ENCODE measurements at places on chromosomes 16 and 17. TPM values are rescaled to one million over a fixed set of nuclear protein-coding genes. Genes with fewer than 3 reads are reported as not detected.

The KRT20 gene
- total RNA-seq, result not detected

The SDR42E2 gene
- not detected for total RNA-seq

The IL21R gene
- total RNA-seq, result 0.21 TPM

The ELMO3 gene
- total RNA-seq, result 5.4 TPM

GRCh38 chr17:1060991-1061390 lies 64.1 kb downstream of the TIMM22 start:
- DNase-seq, result no peak

The EVPLL gene
- not detected for total RNA-seq

The ZNF469 gene
- not detected for total RNA-seq

DNA sequence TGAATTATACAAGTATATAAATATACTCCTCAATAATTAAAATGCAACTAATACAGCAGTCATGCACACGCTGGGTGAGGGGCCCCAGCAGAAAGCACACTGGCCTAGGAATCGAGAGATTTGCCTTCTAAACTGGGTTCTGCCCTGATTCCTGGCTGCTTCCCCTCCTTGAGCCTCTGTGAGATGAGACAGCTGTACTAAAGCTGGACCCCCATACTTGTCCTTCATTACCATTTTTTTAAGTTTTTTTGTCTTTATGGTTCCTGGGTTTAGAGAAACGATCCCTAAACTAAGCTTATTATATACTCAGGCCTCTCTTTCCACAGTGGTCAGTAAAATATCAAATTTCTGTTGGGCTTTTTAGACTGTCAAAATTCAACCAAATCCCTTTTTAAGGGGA lies 195.1 kb upstream of the DYNLRB2 start:
- no peak for DNase-seq

The TNS4 gene
- 2.6 TPM for total RNA-seq

The MILR1 gene
- 3.8 TPM for total RNA-seq

GRCh38 chr16:1895068-1895467 lies 23.1 kb upstream of the MEIOB start:
- DNase-seq, result no peak

GRCh38 chr17:18009609-18010420 lies 29.2 kb downstream of the ATPAF2 start:
- DNase-seq, result no peak

- DNase-seq, result no peak
Measured at GRCh38 chr16:14405611-14406537, 224.2 kb downstream of the PARN start.

DNA sequence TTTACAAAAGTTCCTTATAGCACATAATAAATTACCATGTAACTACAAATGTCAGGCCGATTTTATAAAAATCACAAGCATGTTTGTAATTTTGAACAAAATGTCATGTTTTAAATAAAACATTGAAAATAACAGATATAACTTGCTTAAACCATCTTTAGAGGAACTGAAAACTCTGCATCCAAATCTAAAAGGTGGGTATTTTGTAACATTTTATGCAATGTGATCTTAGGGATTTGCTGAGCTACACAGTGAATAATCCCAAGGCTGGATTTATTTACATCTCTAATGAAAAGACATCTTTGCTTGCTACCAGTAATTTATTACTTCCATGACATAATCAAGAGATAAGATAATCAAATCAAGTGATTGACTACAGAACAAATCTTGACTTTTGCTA lies 47.5 kb downstream of the N4BP1 start:
- no peak for DNase-seq

- no peak for DNase-seq
Measured at GRCh38 chr17:37310940-37311339, 64.8 kb upstream of the C17orf78 start.

DNA sequence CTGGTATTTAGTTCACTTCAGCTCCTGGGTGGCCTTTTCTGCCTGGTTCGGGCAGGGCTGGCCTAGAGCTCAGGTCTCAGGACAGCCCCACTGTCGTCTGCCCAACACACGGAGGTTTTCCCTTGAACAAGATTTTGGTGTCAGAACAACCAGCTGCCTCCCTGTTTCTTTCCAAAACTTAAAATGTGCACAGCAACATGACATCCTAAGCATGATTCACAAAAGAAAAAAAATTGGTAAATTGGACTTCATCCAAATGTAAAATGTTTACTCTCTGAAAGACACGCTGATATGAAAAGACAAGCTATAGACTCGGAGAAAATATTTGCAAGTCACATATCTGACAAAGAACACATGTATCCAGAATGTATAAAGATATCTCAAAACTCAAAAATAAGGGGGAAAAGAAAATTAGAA lies 197.8 kb upstream of the CHMP6 start:
- DNase-seq, result no peak

GRCh38 chr16:82178352-82178751 lies 8.3 kb upstream of the MPHOSPH6 start:
- DNase-seq, result no peak

GRCh38 chr16:72309001-72309400 lies 137.0 kb upstream of the PMFBP1 start:
- no peak for DNase-seq
